ENCODE measurements at places on chromosomes 5 and 9.

- DNase-seq: no peak
- no peak overlapping the region for H3K27ac ChIP-seq
- H3K4me3 ChIP-seq: no peak overlapping the region
- H3K27me3 ChIP-seq: peaks cover 33% of the 10 kb centered on the region
Observed at GRCh38 chr9:618478-618877, 223.0 kb upstream of the DMRT1 start.

GRCh38 chr9:108186642-108187395, 669.0 kb downstream of the ACTL7B start:
- H3K4me3 ChIP-seq: no peak overlapping the region
- no peaks in the 10 kb centered on the region for H3K36me3 ChIP-seq
- DNase-seq: no peak
- H3K27ac ChIP-seq: no peak overlapping the region
- no peaks in the 10 kb centered on the region for H3K4me1 ChIP-seq
- H3K27me3 ChIP-seq: no peaks in the 10 kb centered on the region

DNA sequence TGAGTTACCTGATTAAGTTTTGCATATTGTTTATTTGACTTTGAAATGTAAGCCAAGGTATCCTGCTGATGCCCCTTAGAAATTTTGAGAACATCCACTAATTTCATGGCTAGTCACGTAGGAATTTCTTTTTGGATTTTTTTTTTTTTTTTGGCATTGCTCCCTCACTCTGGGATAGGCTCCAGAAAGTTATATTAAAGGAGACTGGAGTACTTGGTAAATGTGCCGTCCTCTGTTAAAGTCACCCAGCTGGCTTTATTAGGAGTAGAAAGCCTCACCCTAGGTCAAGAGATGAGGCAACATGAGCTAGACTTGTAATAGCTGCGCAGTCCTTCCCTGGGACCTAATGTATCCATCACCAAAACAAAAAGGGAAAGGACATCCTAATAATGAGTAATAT, 3.1 kb downstream of the KCTD16 start:
- peaks cover 16% of the 10 kb centered on the region for H3K36me3 ChIP-seq
- no peak overlapping the region for H3K4me3 ChIP-seq
- DNase-seq: no peak

DNA sequence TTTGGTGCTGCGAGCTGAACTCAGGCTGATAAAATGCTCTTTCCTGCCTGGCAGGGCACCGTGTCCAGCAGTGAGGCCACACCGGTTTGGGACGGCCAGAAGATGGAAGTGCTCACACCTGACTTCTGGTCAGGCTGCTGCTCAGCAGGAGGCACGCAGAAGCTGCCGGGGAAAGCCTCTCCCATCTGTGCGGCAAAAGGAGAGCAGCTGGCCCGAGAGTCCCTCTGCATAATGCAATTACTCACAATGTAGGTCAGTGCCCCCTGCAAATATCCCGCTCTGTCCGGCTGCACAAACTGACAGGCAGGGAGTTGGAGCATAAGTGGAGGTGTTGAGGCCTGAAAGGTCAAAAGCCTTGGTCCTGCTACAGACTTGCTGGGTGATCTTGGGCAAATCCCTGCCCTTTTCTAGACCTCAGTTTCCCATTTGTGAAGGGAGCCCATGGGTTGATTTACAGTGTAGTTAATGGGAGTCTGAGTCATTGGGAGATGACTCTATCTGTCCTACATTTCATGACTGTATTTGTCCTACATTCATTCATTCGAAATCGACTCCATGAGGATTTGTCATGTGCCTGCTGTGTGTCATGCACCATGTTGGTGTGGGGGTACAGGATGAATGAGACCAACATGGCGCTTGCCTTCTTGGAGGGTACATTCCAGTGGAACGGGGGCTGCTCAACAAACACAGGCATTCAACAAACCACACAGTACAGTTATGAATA, 61.8 kb upstream of the TBC1D2 start:
- H3K4me1 ChIP-seq: peaks cover 6% of the 10 kb centered on the region
- no peak overlapping the region for H3K4me3 ChIP-seq
- H3K36me3 ChIP-seq: no peaks in the 10 kb centered on the region
- H3K27ac ChIP-seq: no peak overlapping the region

DNA sequence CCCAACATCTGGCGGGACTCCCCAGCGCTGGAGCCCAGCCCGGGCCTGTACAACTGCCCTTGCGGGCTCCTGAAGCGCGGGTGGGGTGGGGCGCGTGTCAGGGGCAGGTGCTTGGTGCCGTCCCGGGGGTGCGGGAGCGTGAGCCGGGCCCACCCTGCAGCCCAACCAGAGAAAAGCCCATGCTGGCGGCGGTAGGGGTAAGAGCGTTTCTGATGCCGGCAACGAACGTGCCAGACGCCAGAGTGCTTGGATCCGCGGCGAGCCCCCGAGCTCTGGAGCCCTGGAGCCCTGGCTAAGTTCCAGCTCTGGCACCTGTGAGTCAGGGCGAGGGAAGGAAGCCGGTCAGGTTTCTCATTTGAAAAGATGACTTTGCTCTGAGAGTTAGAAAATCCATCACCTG, 58.0 kb downstream of the ZNF510 start:
- H3K4me3 ChIP-seq: no peak overlapping the region
- DNase-seq: no peak
- H3K4me1 ChIP-seq: no peaks in the 10 kb centered on the region
- no peak overlapping the region for H3K27ac ChIP-seq
- no peaks in the 10 kb centered on the region for H3K36me3 ChIP-seq
